Activated CD4-positive, alpha-beta T cell treated with anti-CD3 and anti-CD28 coated beads for 4 hours (primary cell): ENCODE measurements at places on chromosomes 7 and 10.

- DNase-seq = no peak
These were observed 7.1 kb downstream of the CCDC126 start for GRCh38 chr7:23604296-23604640.

DNA sequence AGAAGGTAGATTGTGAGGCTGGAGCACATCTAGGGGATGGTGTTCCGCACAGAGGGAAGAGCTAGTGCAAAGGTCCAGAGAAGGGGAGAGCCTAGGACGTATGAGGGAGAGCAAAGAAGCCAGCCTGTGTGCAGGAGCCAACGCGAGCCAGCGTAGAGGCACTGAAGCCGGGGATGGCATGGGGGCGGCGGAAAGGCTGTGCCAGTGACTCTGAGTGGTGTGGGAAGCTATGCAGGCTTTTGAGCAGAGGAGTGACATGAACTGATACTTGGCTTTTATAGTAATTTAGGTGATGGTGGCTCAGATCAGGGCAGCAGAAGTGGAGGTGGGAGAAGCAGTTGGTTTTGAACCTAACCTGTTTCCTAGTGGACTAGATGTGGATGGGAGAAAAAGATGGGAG is 65.8 kb downstream of the ATXN7L1 start:
- no peak for DNase-seq

GRCh38 chr7:146728141-146728540 is 611.5 kb downstream of the CNTNAP2 start:
- no peak for DNase-seq

- DNase-seq = no peak
These were observed 841.1 kb upstream of the SORCS1 start for GRCh38 chr10:108005627-108006026.

GRCh38 chr7:148211740-148212151 is 378.8 kb upstream of the C7orf33 start:
- DNase-seq = no peak

DNA sequence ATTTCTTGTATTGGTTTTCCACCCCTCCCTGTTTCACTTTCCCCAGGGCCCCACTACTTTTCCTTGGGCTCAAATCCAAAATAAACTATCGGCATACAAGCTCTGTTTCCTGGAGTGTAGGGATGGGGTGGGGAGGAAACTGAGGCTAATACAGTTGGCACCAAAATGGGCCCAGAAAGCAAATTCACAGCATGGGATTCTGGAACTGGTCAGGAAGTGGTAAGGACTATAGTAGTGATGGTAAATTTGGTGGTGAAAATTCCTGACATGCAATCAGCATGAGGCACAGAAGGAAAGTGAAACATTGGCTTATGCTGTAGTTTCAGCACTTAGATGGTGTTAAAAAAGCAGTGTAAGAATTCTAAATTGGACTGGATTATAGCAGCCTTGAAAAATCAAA is 8.7 kb upstream of the SAMD9L start:
- DNase-seq = no peak

DNA sequence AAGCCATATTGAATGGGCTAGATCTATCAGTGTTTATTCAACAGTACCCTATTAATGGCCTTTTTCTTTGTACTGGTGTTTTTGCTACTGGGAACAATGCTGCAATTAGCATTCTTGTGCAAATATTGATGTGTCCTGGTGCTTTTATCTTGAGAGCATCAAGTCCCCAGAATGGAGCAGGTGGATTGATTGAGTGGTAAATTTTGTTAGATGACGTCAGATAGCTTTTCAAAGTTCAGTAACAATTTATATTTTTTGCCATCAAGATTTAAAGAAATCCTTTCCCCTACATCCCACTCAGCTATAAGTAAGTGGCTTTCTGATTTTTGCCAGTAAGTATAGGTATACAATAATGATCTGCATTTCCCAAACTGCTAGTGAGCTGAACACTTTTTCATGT is 63.4 kb upstream of the SYPL1 start:
- no peak for DNase-seq

- no peak for DNase-seq
These were observed 6.0 kb upstream of the SLC29A3 start for GRCh38 chr10:71312811-71313789.

- DNase-seq = no peak
These were observed 630.7 kb upstream of the GRM3 start for GRCh38 chr7:86012971-86013370.

GRCh38 chr10:69696073-69696731 is 66.2 kb downstream of the FAM241B start:
- no peak for DNase-seq
